DMS79 treated with DMSO at 0.1 percent for 48 hours (cell line): ENCODE measurements at places on chromosomes 4 and X.

DNA sequence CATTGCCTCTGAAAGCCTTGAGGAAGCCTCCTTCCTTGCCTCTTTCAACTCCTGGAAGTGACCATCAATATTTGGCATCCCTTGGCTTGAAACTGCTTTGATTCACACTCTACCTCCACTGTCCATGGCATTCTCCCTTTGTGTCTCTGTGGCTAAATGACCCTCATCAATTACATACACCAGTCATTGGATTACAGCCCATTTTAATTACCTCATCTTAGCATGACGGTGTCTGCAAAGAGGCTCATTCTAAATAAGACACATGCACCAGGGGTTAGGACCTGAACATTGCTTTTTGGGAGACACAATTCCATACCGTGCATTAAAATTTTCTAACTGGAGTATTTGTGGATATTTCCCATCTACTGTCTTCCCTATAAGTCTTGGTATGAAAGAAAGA lies 60.7 kb upstream of the FAM9A start:
- DNase-seq = no peak

DNA sequence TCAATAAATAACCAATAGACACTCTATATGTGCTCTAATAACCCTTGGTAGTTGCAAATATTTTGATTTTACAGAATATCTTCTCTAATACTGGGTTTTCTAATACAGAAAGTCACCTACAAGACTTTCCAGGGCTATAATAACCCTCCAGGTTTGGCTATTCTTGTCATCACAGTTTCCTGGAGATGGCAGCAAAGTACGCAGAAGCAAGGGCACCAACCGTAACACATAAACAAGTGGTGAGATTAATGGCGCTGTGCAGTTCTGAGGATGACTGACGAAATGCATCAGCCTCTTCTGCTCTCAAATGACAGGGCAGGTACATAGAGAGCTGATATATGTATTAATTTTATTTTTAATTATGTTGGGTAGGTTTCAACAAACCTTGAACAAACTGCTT lies 122.4 kb downstream of the C4orf33 start:
- DNase-seq = no peak

DNA sequence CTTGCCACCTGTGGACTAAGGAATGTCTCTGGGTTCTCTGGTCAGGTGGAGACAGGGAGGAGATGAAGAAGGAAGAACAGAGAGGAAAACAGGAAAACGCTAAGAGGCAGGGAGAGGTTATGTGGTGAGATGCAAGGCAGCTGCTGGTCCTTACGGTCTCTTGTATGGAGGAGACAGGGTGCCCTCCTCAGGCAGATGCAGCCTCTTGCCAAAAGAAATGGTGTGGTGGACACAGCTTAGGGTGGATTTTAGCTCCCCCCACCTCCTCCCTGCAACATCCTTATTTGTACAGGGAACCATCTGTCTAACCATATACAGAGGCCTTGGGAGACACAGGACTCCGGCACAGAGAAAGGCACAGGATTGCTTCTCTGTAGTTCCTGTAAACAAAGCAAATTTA lies 9.7 kb downstream of the OCIAD2 start:
- no peak for DNase-seq

GRCh38 chr4:169189372-169189771 lies 81.4 kb downstream of the SH3RF1 start:
- no peak for DNase-seq

DNA sequence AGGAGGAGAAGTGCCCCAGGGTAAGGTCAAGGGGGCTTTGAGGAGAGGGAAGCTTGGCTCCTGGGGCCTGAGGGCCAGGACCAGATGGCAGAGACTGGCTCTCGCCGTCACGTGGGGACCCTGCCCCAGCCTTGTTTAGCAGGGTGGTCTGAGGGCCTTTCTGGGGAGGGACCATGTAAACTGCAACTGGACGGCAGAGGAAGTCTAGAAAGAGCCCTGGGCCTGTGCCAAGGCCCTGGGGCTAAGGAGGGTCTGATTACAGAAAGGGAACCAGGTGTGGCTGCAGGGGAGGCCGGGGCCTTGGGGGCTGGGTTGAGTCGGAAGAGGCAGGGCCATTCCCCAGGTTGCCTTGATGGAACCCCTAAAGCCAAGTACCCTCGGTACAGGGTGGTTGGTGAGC lies 1.8 kb upstream of the HGFAC start:
- DNase-seq = no peak

DNA sequence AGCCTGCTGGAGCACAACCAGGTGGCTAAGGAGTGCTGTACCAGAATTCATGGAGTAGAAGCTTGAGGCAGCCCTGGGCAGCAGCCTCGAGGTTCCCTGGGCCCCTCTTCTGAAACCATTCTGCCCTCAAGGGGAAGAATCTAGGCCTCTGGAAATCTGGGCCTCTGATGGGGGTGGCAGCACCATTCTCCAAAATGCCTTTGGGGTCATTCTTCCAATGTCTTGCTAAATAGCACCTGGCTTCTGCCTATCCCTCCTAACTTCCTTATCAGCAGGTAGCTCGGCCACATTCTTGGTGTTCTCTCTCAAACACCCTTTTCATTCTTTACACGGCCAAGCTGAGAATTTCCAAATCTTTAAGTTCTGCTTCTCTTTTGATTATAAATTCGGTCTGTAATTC lies 473.6 kb downstream of the BCOR start:
- DNase-seq = no peak
